NCI-H1694 (cell line): ENCODE measurements at places on chromosomes 7 and 10.

DNA sequence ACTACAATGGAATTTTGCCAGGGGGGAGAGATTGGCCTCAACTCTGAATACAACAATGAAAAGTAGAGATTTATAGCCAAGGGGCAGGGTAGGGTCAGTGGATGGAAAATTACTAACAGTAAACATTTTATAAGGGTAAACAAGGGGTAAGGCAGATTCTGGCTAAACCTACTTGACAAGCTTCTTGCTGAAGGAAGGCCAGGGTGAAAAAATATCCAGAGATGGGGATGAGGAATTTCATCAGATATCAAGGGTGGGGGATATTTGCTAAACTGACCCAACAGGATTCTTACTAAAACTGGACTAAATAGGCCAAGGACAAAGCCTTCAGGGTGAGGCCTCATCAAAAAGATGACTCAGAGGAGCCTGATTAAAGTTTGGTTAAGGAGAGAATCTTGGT lies 156.3 kb downstream of the RTKN2 start:
- DNase-seq = no peak

DNA sequence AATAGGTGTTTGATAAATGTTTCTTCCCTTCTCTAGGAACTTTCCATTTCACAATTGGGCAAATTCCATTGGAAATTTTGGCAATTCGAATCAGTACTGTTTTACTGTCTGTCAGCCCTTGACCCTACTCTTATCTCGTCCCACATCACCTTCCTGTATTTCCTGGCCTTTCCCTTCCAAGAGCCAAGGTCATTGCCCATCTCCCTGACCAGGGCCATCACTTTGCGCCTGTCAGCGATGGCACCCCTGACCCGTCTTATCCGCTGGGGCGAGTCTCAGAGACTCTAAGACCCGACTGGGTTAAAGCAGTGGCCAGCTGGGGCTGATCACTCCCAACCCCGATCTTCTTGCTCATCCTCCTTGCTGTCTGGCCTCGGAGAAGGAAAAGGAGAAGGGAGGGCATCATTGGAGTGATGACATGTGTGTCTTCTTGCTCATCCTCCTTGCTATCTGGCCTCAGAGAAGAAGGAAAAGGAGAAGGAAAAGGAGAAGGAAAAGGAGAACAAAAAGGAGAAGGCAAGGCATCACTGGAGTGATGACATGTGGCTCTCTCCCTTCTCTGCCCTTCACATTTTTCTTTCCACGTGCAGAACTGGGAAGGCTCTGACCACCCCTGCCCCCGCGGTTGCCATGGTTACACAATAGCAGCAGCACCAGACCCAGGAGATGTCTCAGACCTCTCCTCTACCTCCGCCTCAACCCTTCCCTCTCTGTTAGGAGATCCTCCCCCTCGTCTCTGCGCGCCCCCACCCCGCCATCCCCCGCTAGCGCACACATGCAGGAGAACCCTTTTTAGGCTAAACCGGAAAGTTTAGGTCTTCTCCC lies 2.0 kb downstream of the SEMA3D start:
- DNase-seq = no peak

DNA sequence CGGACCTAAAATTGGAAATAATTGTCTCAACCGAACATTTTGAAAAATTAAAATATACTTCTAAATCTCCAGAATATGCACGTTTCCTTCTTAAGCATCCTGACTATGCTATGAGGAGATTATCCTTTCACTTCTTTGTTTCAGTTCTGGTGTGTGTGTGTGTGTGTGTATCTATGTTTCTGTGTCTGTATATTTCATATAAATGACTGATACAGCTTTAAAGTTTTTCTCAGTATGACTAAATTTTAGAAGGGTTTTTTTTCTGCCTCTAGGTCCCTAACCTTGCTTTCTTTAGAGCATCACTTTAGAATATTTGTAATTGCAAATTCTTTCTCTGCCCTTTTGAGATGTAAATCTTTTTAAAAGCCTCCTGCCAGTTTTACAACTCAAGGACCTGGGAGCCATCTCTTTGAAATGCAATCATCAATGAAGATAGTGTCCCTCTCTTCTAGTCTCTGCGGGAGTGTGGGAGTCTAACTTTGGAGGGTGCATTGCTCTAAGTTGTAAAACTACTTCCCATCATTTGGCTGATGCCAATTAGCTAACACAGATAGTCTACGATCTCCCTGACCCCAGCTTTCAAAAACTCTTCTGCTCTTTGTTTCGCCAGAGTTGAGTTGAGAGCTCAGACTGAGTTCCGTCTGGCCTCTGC lies 782.0 kb upstream of the ZWINT start:
- DNase-seq = no peak

DNA sequence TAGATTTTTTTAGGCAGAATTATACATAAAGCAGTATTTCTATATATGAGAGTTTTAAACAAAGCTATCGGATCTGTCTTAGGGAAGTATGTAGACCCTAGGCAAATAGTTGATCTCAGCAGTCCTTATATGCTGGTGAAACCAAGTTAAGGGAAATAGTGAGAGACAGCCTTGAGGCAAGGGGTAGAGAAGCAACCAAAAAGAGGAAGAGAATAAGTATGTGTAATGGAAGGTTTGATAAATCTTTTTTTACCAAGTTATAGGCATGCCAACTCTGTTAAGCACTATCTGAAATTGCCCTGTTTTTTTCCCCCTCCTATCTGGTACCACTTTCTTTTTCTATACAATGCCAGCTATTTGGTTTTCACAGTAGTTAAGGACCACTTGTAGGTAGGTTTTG lies 19.9 kb downstream of the SPAG6 start:
- DNase-seq = no peak

DNA sequence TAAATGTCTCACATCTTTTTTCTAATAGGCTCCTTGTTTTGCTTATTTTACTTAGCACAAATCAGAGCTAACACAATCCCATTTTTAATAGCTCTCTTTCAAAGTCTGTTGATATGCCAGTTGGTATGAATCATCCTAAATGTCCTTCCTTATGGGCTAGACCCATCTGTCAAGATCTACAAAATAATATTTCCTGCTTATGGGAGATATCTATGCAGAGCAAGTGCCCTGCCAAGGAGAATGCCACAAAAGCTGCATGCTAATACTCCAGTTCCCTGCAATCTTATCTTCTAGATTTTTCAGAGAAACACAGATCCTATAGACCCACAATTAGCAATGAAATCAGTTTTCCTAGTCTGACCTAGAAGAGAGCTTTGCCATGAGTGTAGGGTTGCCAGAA lies 230.8 kb upstream of the NPVF start:
- DNase-seq = no peak

DNA sequence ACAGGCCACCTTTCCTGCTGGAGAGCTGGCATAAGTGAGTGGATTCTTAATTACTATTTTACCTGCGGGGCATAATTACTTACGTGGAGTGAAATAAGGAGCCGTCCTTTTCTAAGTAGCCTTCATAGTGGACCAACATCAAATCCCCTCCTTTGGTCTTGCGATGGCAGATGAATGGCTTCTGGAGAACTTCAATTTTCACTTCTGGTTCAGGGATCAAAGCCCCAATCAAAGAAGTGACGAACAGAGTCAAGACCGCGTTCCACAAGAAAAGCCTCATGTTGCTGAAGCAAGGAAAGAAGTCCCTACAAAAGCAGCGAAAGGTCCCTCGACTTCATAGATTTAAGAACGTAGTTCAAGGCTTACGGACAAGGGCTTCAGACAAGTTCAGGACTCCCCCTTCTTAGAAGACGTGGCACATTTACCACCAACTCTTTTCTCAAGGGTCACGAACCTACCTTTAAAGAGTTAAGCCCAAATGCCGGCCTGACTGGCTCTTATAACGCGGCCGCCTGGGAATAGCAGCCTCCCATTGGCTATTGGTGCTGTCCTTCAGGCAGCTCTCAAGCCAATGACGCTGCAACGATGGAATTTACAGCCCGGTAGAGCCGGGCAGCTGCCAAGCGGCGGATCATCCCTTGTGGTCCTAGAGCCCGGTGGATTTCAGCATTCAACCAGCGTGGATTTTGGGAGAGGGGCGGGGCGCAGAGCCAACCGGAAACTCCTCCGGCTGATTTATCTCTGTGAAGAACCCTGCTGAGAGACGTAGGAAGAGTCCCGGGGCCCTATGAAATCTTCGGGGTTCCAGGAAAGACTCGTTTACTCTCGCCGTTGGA lies at the start of gene FKBP14:
Gene FKBP14 (minus strand): TSS at position 474 of the 836 bp plus-strand sequence. CDS start 194 bp downstream, at position 280.
- peak; percentile 99 for DNase-seq

DNA sequence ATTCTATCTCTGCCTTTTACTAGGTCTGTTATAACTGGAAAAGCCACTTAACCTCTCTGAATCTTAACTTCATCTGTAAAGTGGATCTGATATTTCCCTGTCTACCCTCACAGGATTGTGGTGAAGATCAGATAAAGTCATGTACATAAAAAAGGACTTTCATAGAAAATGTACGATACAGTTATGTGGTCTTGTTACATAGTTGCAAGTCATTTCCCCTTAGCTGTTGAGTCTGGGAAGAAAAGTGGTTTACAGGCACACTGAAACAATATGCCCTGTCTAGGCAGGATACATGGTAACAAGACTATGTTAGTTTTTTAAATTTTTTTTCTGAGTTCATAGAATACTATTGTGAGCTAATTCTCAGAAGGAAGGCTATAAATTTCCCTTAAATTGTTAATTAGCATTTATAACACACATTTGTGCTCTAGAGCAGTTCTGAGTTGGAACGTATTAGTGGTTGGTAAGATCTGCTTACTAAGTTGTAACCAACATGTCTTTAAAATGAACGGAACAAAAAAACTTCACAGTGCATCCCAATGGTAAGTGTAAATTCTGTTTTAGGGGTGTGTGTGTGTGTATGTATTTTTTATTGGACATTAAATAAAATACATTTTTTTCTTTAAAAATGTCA lies 7.1 kb upstream of the GSTO1 start:
- DNase-seq = no peak

DNA sequence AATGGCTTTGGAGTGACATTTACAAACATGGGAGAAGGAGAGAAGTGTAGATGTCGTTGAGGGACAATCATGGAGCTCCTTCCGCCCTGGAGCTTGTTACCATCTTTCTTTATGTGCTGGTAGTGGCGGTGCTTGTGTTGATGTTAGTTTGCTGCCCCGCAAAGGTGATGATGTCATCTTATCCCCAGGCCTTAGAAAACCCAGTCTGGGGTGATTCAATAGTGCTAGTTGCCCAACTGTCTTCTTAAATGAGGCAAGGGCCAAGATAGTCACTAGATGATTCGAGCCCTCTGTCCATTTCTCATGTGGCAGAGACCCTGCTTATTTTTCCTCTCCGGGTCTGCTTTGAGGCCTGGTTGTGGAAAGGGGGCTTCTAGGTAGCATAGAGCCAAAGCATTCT lies 277.4 kb downstream of the CCSER2 start:
- DNase-seq = no peak

DNA sequence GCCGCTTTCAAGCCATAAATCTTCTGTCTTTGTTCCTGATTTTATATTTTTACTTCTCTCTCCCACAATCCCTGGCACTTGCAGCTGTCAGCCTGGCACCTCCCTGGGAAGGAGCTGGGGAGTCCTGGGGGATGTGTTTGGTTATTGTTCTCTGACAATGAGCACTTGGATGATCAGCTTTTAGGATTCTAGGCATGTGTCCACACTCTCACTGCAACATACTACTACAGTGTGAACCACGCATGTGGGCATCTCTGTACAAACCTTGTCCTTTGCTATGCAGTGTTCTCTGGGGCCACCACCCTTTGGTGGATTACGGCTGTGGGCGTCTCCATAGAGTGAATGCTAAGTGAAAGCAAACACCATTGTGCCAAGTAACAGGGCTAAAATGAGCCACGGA lies 168.4 kb upstream of the KMT2E start:
- DNase-seq = no peak

DNA sequence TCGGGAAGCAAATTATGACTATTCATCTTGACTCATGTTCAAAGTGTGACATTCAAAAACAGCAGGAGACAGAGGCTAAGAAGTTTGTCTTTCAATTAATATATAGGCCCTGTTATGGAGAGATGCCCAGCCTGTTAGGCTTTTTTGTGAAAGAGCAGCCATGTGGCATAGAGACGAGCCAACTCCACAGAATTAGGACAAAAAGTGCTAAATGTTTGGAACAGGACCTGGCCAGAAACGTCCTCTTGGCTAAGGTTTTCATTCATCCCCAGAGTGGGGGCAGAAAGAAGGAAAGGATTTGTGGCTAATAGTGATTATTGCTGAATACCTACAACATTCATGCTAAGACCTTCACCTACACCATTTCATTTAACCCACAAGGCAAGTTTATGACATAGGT lies 324.7 kb upstream of the NPVF start:
- no peak for DNase-seq

GRCh38 chr10:53230651-53231050 lies 458.1 kb upstream of the MBL2 start:
- DNase-seq = no peak

- peak; percentile 46 for DNase-seq
Observed at GRCh38 chr7:105036217-105037168, 22.5 kb downstream of the KMT2E start.

DNA sequence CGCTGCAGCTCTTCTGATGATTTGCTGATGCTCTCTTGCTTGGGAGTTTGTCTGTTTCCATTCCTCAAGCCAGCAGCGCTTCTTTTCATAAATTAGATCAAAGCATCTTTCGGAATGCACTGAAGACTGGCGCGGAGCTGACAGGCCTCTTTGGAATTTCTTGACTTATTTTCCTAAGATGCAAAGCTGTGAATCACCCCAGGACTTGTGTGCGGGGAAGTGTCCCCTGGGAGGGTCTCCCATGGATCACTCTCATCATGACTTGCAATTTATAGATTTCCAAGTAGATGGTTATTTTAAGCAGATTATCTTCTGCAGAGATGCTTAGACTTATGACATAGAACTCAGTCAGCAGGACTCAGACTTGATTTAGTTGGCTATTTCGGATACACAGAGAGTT lies 467.2 kb downstream of the TCERG1L start:
- no peak for DNase-seq

DNA sequence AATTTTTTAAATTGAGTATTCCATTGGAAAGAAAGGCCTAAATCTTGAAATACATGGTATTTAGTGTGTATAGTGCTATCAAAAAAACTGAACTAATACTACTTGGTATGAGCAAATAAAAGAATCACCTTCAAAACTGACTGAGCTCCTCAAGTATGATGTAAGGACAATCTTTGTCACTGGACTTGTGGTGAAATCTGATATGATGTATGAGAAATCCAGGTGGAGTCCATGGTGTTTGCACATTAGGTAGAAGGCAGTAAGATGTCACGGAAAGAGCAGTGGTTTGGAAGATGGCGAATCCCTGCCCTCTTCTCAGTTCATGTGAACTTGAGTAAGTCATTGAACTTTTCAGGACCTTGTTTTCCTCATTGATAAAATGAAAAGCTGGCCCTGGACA lies 62.1 kb upstream of the COL1A2 start:
- no peak for DNase-seq

GRCh38 chr10:88528201-88528600 lies 54.9 kb downstream of the RNLS start:
- no peak for DNase-seq

DNA sequence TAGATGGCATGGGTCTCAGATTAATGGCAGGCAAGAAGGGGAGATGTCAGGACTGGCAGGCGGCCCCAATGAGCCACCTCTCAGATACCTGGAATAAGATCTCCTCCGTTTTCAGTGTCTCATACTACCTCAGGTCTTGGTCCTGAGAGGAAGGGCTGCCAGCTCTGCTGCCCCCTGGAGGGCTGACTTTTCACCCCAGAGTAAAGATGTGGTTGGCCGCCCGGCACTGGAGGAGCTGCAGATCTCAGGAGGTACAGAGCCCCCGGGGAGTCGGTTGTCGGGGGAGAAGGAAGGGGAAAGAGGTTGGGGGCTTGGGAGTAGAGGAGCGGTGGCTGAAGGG lies 642 bp upstream of the COL13A1 start:
- peak; percentile 35 for DNase-seq
